ENCODE measurements at places on chromosomes 16 and 17.

DNA sequence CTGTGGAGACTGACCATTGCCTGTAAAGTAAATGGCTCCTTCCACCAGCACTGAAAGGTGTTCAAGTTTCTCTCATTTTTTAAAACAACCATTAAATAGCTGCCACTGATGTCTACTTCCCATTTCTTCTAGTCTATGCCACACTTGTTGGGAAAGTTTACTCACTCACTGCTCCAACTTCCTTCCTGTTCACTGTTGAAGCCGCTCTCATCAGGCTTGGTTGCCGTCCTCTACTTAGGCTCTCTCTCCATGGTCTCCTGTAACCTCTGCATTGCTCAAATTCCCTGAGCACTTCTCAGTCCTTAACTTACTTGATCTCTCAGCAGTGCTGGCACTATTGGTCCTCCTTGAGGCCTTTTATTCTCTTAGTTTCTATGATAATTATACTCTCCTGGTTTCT, 32.4 kb downstream of the SNX11 start:
- DNase-seq: no peak

- peak; percentile 40 for DNase-seq
These were observed 81.7 kb downstream of the CYB561 start for GRCh38 chr17:63364387-63364786.

DNA sequence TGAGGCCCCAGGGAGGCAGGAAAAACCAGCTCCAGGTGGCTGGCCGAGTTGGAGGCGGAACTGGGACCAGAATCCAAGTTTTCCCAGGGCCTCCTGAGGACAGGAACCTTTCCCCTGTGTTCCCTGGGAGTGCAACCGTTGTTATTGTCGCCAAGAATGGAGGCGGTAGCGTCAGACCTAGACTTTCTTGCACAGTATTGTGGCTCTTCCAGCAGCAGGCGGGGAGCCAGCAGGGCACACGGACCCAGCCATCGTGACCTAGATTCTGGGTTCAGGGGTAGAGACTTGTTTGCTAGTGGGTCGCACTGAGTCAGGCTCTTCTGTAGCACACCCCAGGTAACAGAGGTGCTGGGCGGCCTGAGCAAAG, 667 bp upstream of the KIF19 start:
- DNase-seq: no peak

DNA sequence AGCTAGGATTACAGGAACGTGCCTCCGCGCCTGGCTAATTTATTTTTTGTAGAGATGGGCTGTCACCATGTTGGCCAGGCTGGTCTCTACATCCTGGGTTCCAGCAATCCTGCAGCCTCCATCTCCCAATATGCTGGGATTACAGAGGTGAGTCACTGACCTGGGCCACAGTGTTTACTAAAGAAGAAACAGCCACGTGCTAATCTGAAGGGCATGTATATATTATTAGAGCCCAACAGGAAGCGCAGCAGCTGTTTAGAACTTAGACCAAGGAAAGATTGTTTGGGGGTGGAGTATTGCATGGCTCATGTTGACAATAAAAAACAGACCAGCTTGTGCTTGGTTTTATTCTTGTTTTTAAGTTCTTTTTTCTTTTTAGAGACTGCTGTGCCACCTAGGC, 60.2 kb downstream of the HAPSTR1 start:
- DNase-seq: peak; percentile 40

DNA sequence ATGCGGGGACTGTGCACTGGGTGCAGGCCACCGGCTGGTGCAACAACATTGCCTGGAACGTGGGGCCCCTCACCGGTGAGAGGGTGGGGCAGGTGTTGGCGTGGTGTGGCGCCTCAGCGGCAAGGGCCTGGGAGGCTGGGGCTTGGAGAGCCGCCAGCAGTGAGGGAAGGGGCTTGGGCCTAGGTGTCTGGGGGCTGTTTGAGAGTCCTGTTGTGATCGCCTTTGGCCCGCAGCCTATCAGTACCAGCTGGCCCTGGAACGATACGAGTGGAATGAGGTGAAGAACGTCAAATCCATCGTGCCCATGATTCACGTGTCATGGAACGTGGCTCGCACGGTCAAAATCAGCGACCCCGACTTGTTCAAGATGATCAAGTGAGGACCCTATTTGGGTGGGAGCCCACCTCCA, 2.6 kb upstream of the TMEM88 start:
- no peak for DNase-seq

DNA sequence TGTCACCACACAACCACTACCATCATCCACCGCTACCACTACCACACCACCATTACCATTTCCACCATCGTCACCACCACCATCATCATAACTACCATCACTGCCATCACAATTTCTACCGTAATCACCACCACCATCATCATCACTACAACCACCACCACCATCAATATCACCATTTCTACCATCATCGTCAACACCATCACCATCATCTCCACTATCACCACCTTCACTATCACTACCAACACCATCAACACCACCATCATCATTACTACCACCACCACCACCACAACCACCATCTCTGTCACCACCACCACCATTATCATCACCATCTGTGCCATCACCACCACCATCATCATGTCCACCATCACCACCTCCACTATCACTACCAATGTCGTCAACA, 524.5 kb upstream of the C16orf82 start:
- no peak for DNase-seq

DNA sequence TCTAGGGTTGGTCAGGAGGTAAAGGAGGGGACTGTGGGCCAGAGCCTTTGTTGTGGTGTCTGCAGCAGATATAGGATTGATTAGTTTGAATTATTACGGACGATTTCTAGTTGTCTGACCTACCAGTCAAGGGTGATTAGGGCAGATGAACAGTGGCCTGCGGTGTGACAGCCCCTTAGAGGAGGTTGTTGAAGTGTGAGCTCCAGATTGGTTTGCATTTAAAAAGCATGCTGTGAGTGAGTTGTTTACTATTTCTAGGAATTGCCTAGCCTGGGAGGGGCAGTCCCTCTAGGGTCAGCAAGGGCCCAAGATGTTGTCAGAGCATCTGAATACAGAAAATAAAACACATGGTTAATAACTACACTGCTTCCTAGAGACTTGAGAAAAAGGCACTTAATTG, 108.8 kb downstream of the ARHGAP44 start:
- DNase-seq: no peak

- no peak for DNase-seq
These were observed 1.2 kb downstream of the SNX20 start for GRCh38 chr16:50679676-50680555.

DNA sequence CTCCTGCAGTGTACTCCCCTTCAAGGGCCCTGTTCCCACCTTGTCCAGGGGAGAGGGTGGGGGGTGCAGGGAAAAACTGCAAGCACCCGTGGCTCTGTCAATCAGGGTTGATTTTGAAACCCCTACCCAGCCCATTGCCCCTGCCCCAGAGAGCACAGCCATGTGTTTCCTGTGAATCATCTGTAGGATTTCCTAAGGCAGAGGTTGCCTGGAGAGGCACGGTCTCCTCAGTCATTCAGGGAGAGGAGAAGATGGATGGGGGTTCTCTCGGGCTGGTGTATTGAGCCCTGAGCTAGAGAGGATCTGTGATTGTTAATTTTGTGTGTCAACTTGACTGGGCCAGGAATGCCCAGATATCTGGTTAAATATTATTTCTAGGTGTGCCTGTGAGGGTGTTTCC, 3.5 kb upstream of the AGRP start:
- no peak for DNase-seq

- DNase-seq: peak; percentile 74
These were observed 336.4 kb downstream of the GRIN2A start for GRCh38 chr16:9845661-9846361.

DNA sequence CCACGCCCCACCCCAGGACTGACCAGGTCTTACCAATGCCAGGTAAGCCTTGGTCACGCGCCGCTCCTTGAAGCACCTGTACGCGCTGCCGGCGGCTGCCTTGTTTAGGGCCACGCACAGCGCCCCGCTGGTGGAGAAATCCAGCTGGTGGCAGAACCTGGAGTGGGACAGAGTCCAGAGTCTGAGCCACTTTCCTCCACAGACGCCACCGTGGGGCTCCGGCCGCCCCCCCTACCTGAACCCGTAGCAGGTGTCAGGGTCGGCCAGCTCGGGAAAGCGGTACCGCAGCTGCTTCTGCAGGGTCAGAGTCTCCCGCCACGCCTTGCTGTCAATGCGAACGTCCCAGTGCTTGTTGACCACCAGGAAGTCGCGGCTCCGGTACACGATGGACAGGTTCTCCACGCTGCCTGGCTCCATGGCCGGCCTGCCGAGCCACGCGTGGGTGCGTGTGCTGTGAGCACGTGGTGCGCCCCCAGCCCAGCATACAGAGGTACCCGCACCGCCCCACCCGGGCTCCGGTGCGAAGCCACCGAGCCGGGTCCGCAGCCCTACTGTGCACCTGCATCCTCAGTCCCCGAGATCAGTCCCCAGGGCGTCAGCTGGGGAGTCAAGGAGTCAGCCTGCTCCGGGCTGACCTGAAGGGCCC, 737 bp downstream of the RPUSD1 start:
- DNase-seq: no peak

GRCh38 chr17:44277976-44278375, 10.0 kb upstream of the SLC4A1 start:
- no peak for DNase-seq

DNA sequence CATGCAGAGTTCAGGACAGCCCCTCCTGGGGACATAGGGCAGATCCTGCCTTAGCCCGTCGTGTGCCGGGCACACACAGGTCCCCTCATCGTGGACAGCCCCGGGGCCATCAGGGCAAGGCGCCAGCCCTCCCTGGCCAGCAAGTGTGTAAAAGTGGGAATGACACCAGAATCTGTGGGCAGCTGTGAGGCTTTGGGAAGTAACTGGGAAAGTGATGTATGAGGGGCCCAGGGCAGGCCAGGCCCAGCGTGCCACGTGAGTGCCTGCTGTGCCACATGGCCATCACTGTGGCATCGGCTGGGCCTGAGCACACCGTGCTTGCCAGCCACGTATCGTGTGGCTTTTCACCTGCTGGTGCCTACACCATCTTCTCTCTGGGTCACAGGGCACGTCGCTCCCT, 26.6 kb downstream of the ACSF3 start:
- no peak for DNase-seq

DNA sequence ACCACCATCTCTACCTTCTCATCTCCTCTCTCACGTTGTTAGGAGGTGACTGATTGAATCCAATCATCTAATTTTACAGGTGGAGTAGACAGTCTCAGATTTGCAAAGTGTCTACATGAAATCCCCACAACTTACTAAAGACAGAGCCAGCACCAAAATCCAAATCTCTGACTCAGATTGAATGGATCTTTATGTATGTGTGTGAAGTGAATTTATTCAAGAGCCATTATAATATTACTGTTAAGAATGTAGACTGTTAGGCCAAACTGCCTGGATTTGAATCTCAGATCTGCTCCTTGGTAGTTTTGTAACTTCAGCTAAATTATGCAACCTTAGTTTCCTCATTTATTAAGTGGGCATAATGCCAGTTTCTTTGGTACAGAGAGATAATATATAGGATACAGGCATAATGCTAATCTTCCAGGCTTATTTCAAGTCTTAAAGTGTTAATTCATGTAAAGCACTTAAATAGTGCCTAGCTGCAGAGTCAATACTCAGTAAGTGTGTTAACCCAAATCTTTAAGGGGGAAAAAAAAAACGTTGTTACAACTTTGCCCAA, 12.7 kb downstream of the CNEP1R1 start:
- no peak for DNase-seq

DNA sequence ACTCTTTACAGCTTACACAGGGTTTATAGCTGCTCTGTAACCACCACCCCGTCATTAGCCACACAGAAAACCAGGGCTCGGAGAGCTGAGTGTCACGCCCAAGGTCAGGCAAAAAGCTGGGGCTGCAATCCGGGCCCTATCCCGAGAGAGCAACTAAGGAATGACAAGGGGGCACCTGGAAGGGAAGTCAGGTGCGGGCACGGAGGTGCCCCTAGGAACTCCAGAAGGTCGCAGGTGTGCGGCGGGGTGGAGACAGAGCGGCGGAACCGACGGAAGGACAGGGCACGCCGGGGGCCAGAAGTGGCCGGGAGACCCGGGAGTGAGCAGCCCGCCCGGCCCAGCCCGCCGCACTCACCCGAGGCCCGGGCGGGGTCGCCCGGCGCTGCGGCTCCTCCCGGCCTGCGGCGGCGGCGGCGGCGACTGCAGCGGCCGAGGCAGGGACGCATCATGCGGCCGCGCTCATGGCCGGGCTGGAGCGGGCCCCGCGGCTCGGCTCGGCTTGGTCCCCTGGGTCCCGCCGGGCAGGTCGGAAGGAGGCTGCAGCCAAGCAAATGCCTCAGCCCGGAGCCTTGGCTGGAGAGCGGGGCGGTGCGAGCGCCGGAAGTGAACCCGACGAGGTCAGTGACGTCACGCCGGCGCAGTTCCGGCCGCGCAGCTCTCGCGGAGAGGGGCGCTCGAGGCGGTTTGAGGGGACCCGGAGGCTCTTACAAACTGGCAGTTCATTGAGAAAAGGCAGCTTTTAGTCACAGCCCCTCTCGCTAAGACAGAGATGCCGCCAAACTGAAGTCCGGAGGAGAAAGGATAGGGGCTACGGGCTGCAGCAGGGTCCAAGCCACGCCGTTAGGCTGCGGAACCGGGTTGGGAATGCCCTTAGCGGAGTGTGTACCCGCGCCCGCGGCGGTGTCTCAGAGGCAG, at the start of gene ZDHHC7:
Gene ZDHHC7, minus strand, starts transcription at position 605 of the 915 bp plus-strand sequence. CDS start 20,917 bp downstream, outside the sequence.
- peak; percentile 84 for DNase-seq

DNA sequence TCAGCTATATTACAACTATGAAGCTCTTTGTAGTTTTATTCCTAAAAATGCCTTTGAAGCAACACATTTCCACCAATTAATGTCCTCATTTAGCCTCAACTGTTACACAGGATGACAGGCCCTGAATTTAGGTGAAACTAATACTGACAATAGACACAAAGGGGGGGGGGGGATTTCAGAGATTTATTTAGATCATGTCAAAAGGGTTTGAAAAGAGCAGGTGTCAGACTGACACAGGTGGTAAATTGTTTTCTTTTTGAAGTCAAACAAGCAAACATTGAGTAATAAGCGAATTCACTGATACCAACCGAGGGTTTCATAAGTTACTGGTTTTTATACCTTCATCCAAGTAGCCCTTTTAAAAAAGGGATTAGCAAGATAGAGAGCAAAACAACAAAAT, 40.8 kb downstream of the KANSL1 start:
- DNase-seq: no peak

DNA sequence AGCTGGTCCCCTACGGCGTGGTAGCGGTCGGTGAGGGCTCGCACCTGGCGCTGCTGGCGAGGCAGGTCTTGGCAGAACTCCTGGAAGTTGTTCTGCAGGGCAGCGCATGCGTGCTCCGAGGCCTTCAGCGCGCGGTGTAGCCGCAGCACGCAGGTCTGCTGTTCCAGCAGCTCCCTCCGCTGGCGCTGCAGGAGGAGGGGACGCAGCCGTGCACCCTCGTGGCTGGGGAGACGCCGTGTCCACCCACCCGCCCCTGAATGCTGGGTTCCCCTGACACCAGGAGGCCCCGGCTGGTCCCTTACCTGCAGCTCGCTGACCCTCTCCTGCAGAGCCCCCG, 12.2 kb downstream of the EVPL start:
- no peak for DNase-seq

GRCh38 chr17:57553991-57554825, 190.9 kb downstream of the CCDC182 start:
- peak; percentile 34 for DNase-seq

- DNase-seq: peak; percentile 93
These were observed at the start of gene RAB34 for GRCh38 chr17:28717578-28718332. Gene RAB34, minus strand, starts transcription at chr17:28717868. Its CDS starts 602 bp downstream, at chr17:28717266.

Data from fibroblast of skin of abdomen (primary cell).